ENCODE measurements at places on chromosomes 5 and 9.
A peak's percentile ranks its signal among the peaks of the same experiment; 100 is the strongest.

DNA sequence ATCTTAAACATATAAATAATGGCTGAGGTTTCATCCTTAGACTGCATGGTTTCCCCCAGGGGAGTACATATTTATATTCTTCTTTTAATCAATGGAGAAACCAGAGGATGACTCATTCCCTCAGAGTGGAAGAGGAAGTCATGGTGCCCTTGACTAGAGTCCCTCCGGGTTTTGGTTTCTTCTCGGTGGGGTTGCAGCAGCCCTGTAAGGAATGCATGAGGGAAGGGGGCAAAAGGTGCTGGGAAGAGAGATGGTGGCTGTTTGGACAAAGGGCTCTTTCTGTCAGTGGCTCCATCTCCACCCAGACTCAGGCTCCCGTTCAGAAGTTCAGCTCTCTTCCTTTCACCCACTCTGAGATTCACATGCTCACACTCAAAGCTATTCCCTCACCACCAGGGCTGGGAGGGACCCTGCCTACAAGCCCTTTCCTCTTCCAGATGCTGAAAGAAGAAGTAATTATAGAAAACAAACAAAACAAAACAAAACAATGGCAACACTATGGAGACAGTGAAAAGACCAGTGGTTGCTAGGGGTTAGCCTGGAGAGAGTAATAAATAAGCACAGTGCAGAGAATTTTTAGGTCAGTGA, 129.8 kb upstream of the IL12B start:
- DNase-seq: no peak

DNA sequence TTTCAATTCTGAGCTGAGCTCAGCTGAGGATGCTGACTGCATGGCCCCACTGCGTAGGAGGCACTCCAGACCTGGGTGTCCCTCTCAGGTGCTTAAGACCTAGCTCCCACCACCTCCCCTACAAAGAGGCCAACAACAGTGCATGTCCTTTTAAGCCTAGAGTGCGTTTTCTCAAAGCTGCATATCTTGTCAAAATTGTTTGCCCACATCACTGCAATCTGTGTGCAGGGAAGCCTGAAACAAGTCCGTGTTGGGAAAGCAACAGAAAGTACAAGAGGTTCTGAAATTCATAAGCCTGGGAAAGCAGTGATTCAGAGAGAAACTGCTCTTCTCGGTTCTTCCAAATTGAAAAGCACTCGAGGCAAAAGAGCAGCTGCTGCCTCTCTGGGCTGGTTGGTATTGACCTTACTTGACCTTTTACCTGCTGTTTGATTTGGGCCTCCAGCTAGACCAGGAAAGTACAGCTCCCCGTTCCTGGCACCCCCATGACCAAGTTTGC, 238.4 kb downstream of the NR2F1-AS1 start:
- no peak for DNase-seq

DNA sequence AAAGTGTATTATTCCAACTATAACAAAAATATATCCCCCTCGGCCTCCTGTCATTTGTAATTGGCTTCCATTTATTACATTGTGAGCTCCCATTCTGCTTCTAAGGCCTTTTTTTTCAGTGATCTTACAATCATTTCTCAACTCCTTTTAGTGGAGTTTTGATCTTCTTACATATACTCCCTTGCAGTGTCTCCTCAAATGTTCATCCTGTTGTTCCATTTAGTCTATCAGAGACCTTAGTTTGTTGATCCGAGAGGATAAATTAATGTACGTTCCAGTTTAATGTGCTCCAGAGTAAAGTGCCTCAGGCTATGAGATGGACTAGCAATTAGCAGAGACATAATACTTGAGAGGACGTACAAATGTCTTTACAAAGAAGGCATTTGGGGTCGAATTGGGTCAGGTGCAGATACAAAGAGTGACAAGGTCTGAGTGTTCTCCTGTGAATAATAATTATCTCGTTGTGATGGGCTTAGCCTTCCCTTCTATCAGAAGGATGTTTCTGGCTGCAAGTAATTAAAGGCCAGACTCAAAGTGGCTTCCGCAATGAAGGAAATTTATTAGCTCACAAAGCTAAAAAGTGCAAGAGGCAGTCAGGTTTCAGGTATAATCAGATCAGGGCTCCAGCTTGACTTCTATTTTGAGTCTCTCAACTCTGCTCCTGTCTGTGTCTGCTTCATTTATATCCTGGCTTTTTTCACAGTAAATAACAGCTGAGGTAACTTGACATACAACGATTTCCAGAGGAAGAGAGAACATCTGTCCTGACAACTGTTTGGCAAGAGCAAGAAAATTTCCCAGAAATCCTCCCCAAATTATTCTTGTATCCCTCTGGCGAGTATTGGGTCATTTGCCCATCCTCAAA, 30.1 kb downstream of the ARRDC3 start:
- DNase-seq: no peak

GRCh38 chr5:127766676-127767335, 63.6 kb downstream of the CCDC192 start:
- DNase-seq: no peak

GRCh38 chr5:103120607-103121200, 603 bp downstream of the PPIP5K2 start:
- DNase-seq: peak; percentile 63

GRCh38 chr5:68217528-68217927, 2.0 kb downstream of the PIK3R1 start:
- DNase-seq: peak; percentile 59

GRCh38 chr5:124649491-124650146, 96.8 kb downstream of the ZNF608 start:
- peak; percentile 9 for DNase-seq

DNA sequence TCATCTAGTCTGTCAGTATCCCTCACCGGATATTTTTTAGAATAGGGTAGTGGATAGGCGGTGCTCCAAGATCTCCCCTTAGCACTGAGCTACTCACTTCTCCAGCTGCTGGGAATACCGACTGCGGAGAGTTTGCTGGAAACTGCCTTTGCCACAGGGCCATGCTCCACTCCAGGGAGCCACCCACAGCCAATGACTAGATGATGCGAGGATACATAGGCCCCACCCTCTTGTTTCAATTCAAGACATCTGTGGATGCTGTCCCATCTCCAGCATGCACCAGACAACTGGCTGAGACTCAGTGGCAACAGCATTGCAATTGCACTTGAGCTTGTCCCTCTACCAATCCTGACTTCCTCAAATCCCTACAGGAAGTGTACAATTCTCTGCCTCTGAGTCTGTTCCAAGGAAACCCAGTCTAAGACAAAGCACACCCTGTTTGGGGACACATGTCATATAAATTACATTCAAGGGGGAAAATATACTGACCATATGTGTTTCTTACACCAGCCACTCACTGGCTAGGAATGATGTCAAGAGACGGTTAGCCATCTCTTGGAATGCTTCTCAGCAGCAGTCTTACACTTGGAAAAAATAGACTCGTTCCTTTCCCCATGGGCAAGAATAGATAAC, 312.6 kb upstream of the KIF2A start:
- no peak for DNase-seq

GRCh38 chr5:41156739-41157138, 56.6 kb downstream of the C6 start:
- no peak for DNase-seq

DNA sequence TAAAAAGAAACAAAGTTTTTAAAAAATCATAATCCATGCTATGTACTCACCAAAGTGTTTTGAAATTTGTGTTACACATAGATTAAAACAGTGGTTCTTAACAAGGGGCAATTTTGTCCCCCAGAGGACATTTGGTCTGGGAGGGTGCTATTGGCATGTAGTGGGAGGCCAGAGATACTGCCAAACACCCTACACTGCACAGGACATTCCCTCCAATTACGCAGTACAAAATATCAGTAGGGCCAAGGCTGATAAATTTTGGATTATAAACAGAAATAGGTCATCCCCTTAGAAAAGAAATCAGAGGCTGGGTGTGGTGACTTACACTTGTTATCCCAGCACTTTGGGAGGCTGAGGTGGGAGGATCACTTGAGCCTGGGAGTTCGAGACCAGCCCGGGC, 38.9 kb downstream of the ELL2 start:
- no peak for DNase-seq

DNA sequence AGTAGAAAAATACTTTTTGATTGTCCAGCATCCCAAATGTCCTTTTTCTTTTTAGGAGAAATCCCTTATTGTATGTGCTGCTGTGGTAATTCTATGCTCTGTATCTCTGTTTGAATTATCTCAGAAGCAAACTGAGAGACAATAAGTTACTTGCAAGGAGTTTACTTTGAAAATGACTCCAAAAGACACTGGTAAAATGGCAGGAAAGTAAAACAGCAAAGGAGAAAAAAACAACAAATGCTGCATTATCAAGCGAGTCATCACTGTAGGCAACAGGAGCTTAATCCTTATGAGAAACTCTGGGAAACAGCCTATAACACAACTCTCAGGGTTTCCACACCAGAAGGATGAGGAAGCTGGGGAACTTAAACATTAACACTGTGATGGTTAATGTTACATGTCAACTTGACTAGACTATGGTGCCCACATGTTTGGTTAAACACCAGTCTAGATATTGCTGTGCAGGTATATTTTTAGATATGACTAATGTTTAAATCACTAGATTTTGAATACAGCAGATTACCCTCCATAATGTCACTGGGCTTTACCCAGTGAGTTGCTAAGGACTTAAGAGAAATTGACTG, 92.6 kb upstream of the GAS1 start:
- no peak for DNase-seq

DNA sequence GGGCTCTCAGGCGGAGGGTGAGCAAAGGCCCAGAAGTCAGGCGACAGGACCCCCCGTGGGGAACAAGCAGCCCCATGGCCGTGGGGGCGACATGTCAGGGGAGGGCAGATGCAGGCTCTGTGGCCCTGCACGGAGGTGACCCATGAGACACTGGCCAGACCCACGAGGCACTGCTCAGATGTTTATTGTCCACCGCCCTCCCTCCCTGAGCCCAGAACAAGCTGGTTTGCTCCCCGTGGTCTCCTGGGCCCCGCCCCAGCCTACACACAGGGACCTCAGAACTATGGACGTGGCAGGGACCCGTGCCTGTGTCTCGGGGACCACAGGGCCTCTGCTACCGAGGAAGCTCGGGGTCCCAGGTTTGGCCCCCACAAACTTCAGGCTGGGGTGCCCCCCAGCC, 1.9 kb downstream of the FUT7 start:
- DNase-seq: no peak

- no peak for DNase-seq
Observed at GRCh38 chr9:134187891-134188385, 23.6 kb upstream of the RNU6ATAC start.

DNA sequence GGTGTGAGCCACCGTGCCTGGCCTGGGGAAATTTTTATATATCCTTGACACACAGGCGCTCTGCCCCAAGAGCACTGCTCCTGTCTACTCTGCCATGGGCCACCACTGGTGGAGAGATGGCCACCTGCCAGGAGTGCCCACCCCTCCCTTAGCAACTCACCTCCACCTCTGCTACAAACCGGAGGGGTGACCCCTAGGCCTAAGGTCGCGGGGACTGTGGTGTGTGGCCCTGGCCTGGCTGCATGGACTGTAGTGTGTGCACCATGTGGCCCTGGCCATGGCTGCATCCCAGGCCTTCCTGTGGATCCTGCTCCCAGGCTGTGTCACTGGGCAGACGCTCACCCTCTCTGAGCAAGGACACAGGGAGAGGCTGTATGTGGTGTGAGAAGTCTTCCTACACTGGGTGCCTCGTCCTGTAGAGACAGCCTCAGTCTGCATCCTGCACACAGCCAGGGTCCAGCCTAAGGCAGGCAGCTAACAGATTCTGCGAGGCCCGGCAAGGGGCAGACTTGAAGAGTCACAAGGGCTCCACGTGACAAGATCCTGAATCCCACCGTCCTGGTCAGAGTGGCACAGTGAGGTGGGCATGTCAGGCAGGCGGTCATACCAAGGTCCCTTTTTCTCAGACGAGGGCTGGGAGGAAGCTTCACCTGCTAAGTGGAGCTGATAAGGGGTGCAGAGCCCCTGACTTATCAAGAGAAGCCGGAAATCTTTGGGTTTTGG, 10.3 kb downstream of the NINJ1 start:
- no peak for DNase-seq

- DNase-seq: no peak
Observed at GRCh38 chr9:114166614-114167572, 11.6 kb downstream of the COL27A1 start.

DNA sequence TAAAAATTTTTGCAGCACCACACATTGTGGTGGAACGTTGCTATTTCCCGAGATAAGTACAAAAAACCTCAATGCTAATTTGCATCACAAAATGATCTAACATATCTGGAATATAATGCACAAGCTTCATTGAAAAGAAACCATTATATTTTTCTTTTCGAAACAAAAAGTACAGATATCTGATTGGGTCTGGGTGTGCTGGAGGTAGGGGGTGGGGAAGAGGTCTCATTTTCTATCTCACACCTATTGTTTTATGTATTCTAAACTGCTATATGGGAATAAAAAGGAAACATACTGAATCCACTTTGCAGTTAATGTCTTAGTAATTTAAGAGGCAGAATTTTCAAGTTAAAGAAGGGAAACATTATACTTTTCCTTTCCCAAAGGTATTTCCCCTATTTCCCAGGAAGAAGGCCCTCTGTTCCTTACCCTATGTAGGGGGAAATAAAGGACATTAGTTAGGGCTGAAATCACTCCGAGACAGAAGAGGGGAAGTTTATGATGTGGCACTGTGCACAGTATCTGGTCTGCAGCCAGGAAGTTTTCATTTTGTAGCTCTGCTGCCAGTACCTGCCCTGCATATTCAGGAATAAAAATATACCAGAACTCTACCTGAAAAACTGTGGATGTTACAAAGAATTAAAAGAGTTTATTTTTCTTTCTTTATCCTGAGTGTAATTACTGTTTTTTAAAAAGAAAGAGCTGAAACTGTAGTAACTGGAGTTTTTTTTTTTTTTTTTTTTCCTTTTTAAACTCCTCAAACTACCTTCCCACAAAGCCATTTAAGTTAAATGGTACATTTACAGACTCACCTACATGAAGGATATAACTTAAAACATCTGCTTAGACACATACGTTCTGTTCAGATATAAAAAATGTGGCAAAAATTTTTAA, 7.4 kb downstream of the MEF2C start:
- peak; percentile 30 for DNase-seq

- peak; percentile 68 for DNase-seq
Observed at GRCh38 chr5:54867310-54867944, 118.0 kb downstream of the ESM1 start.

GRCh38 chr9:132032238-132032950, 47.3 kb downstream of the MED27 start:
- DNase-seq: no peak

- DNase-seq: no peak
Observed at GRCh38 chr9:124834591-124834990, 18.7 kb upstream of the WDR38 start.

DNA sequence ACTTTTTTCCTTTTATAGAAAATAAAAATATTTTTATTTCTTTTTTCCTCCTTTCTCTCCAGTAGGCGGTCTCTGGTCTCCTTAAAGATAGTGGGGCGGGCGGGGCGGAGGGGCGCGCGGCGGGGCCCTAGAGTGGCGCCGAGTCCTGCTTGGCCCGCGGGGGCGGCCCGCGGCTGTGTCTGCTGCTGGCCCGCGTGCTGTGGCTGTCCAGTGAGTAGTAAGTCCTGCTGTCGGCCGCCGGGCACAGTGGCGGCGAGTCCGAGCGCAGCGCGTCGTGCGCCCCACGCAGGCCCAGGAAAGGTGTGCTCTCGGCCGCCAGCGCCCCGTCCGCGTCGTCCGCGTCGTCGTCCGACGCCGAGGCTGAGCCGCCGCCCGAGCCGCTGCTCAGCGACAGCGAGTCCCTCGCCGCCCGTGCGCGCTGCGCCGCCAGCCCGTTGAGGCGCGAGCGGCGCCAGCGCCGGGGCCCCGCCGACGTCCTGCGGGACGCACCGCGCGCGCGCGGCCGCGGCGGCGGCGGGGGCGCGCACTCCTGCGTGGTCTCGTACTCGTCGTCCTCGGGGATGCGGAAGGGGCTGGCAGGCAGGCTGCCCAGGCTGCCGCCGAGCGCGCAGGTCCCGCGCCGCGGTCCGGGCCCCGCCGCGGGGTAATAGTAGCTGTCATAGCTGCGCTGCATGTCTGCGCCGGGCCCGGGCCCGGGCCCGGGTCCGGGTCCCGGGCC, 52.3 kb downstream of the PSD2 start:
- DNase-seq: peak; percentile 14
